AG10803 (cell line): ENCODE measurements at places on chromosomes 6 and 20.
A peak's percentile ranks its signal among the peaks of the same experiment; 100 is the strongest.

DNA sequence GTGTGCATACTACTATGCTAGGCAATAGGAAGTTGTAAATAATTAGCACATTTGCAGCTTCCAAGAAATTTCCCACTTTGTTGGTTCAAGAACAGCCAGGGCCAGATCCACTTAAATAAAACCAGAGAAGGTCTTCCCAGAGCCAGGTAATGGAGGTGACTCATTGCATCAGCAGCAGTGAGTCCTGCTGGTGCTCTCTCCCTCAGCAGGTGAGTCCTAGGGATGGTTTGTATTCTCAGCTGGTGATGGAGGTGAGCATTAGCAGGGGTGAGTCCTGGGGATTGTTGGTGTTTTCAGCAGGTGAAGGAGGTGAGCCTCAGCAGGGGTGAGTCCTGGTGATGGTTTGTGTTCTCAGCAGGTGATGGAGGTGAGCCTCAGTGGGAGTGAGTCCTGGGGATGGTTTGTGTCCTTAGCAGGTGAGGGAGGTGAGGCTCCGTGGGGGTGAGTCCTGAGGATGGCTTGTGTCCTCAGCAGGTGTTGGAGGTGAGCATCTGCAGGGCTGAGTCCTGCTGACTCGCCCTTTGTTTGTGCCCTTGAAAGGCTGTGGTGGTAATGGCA lies 232.8 kb upstream of the EXOC2 start:
- no peak for DNase-seq

- DNase-seq: peak; percentile 61
Measured at GRCh38 chr6:136031982-136032381, 180.5 kb downstream of the PDE7B start.

DNA sequence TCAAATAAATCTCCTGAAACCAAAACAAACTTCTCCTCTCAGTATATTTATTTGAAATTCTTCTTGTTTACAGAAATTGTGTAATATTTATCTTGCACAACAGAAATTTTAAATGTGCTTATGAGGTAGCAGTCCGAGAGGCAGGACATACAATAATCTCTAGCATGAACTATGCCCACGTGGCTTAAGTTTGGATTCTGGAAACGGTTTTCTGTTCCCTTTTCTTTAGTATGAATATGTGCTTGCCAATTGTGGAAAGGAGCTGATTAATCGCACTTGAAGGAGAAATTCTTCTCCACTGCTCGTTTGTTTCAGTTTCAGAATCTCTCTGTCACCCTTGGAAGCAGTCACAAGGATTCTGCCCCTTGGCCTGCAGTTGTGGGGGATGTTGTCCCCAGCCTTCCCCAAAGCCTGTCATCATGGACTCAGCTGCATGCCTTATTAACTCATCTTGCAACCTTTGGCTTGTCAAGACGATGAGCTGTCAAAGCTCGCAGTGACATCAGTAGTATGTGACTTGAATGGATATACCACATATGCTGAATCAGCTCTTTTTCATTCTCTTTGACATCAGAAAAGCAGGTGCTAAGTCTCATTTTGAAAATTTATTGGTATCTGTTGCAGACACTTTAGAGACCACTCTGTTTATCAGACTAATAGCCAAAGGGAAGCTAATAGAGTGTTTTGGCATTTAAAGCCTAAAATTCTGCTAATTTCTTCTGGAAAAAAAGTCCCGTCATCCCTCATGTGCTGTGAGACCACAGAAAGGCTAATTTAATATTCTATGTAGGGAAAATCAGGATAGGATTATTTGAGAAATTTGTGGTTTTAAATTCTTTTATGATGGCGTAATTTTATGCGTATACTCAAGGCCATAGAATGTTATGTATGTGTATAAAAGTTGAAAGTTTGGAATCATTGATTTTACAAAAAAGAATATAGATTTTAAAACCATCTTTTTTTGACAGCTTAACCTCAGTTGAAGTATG lies 186.8 kb downstream of the ARID1B start:
- peak; percentile 61 for DNase-seq

GRCh38 chr6:138371452-138371711 lies 6.3 kb upstream of the SMIM28 start:
- no peak for DNase-seq

DNA sequence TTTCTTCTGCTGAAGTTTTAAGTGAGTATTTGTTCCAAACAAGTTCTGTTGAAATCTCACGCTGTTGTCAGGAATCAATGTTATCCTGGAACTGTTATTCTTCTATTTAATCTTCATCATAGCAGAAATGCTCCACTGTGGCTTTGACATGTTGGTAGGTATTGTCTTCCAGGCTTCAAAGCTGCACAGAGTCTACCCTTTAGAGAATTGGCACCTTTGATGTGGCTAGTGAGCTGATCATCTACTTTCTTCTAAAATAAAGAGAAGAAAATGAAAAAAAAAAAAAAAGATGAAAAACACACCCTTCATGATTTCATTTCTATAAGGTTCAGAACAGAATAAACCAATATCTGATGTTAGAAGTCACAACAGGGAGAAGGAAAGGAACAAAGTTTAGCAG lies 5.8 kb upstream of the ZSCAN23 start:
- DNase-seq: no peak

- DNase-seq: peak; percentile 54
Measured at GRCh38 chr6:75147512-75147911, 58.3 kb downstream of the COL12A1 start.

DNA sequence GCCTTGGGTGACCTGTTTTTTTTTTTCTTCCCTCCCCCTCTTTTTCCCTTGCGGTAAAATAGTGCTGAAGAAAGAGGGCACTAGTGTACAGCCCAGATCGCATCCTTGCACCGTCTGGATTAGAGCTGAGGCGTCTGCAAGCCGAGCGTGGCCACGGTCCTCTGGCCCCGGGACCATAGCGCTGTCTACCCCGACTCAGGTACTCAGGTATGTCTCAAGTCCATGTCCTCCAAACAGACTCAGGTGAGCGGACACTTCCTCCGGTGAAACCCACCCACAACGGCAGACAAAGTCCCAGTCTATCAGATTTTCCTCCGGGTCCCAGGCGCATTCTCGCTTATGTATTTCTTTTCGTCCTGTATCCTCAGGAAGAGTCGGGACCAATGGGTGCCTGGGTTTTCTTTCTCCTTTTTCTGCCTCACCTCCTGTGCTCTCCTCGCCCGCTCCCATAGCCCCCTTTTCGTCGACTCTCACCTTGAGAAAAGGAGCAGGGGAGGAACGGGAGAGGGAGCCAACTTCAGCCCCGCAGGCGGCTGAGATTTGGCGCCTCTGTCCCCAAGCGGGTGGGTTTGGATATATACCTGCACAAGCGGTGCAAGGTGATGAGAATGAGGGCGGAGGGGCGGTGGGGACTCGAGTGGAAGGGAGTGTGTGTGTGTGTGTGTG lies 1.1 kb upstream of the GRM1 start:
- DNase-seq: no peak

GRCh38 chr6:143579703-143580102 lies 68.2 kb upstream of the FUCA2 start:
- peak; percentile 93 for DNase-seq

GRCh38 chr6:47479140-47479508 lies 1.5 kb downstream of the CD2AP start:
- DNase-seq: no peak

- no peak for DNase-seq
Measured at GRCh38 chr6:775863-776262, 82.9 kb upstream of the EXOC2 start.

DNA sequence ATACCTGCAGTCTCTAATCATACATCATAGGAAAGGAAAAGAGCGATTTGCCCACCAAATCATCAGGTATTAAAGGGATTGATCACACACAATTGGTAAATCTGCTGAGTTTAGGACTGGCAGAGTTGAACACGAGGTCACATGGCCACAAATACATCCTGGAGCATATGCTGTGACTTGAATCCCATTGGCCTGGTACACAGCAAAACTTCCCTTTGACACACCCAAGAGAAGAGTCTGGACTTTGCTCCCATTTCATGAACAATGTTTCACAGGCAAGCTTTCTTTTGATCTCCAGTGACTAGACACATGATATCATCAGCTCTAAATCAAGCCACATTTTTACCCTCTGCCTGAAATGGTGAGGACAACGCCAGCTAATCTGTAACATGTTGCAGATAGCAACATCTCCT lies 117.9 kb downstream of the ISM1 start:
- DNase-seq: no peak

GRCh38 chr6:111464184-111464583 lies 18.8 kb downstream of the REV3L start:
- no peak for DNase-seq

- DNase-seq: no peak
Measured at GRCh38 chr6:135779213-135779612, 72.3 kb upstream of the PDE7B start.

- no peak for DNase-seq
Measured at GRCh38 chr20:16106191-16106849, 466.9 kb downstream of the KIF16B start.

GRCh38 chr20:25296094-25297093 lies 48.5 kb downstream of the PYGB start:
- peak; percentile 51 for DNase-seq

DNA sequence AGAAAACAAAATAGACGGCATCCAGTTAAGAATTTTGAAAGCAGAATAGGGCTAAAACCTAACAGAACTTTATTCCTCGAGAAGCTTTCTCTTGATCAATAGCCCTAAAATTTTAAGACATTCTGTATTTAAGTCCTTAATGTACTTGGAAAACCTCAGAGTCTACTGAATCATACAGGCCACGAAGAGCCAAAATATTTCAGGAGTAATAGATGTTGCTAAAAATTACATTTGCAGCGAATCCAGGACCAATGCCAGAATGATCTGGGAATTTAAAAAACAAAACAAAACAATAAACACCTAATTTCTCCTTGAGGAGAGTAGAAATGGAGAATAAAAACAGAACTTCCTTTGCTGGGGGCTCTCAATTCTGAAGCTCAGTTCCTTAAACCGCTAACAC lies 23.3 kb downstream of the ATXN1 start:
- DNase-seq: peak; percentile 58

DNA sequence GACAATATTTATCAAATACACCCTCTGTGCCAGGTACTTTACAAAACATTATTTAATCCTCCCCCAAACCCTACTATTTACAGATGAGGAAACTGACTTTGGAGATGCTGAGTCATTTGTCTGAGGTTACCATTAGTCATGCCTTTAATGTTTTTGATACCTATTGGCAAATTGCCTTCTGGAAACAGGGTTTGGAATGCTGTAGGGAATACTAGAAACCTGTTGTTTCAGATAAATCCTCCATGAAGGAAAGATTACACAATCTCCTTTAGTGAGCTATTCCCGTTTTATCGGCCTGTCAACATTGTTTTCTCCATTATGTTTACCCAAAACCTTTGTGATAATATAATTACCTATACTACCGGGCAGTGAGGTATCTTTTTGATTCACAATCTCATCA lies 93.6 kb upstream of the ADGRF1 start:
- peak; percentile 78 for DNase-seq

DNA sequence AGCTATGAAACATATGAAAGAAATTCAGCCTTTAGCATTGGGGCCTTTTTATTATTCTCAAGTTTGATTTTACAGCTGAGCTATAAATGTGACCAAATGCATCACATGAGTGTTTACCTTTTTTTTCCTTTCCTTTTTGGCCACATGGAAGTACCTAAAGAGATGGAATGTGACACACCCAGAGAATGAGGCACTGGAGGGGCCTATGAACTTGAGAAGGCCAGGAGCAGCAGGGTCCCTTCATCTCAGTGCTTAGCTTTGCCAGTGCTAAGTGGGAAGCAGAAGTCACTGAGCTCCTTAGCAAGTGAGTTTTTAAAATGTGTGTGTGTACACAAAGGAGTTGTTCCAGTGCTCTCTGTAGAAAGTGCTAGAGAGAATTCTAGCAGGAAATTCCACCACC lies 44.7 kb downstream of the RREB1 start:
- DNase-seq: no peak

GRCh38 chr20:48949304-48950170 lies 28.0 kb downstream of the ARFGEF2 start:
- DNase-seq: no peak

DNA sequence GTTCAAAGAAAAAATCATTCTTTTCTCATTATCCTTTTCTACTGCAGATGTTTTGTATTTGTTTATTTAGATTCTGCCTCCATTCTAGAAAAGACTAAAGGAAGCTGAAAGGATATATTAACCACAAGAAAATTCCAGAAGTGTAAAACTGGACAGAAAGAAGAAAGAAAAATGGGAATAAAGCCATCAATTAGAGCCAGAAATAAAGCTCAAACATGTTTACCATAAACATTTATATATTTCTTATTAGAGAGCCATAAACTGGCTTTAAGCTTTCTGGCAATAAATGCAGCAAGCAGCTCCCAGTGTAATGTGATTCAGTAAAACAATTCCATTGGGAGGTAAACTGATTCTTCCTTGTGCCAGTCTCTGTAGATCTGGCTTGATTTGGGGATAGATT lies 244.1 kb downstream of the PTPRK start:
- DNase-seq: no peak

DNA sequence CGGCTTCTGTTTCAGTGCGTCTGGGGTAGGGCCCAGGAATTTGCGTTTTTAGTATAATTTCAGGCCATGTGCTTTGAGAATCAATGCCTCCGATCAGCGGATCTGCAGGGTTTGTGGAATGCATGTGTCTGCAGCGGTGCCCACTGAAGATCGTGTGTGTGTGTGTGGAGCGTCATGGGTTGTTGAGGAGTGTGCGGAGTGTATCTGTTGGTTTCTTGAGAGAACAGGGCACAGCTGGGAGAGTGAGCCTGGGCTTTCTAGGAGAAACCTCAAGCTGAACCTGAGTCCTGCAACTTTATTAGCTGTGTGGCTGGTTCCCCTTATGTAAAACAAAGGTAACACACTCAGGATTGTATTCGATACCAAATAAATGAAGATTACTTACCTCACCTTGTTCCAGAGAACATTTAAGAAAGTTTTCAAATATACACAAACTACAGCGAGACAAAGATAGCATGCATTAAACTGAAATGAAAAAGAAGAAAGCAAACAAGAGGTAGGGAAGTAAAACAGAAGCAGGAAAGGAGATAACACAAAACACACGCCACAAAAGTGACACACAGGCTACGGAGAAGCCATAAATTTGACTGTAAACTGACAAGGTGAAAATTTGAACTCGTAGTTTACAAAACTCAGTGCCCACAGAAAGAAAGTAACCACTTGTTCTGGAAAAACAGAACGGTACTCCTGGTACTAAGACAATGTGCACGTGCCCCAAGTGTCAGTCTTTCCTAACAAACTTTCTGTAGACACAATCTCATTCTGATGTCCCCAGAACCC lies 28.8 kb downstream of the PDE10A start:
- no peak for DNase-seq

DNA sequence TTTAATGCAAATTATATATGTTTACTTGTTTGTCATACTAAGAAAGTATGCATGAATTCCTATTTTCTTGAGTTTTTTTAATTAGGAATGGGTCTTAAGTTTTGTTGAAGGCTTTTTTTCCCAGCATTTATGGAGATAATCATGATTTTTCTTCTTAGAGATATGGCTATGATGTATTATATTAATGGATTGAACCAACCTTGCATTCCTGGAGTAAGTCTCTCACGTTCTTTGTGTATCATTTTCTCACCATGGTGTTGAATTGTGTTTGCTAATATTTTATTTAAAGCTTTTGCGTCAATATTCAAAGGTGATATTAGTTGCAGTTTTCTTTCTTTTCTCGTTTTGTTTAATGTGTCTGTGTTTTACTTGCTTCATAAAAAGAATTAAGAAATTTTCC lies 48.4 kb upstream of the SLC35D3 start:
- no peak for DNase-seq
